Activated T-helper 1 cell treated with anti-CD3 and anti-CD28 coated beads, Interleukin-2, amount 50 U/mL, for 16 hours (primary cell): ENCODE measurements at places on chromosomes 6 and 20.

DNA sequence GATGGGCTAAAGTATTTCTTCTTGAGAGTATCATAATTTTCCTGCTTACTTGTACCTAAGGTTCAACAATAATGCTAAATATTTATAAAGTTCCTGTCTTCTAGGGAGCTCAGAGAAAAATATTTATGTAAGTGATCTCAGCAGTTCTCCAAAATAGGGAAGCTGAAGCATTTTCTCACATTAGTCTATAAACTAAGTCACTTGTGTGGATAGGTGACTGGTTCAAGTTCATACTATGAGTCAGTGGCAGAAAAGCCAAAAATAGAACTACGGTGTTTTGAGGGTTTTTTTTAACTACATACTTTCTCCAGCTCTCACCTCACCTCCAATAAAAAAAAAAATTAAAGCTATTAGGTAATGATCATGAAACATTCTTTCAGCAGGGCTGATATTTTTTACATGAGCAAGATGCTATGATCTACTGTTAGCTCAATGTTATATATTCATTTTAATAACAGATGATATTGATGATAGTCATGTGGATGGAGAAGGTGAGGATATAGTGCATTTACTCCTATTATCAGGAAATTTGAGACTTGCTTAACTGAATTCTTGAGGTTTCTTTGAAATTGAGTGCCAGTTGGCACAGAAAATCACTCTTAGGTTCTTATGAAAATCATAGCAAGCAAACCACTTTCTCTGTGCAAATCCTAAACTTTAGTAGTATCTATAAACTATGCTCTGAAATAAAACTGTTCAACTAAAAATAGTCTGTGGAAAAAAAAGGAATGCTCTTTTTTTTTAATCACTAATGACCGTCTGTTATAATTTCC is 4.1 kb upstream of the MOXD1 start:
- no peak for DNase-seq

DNA sequence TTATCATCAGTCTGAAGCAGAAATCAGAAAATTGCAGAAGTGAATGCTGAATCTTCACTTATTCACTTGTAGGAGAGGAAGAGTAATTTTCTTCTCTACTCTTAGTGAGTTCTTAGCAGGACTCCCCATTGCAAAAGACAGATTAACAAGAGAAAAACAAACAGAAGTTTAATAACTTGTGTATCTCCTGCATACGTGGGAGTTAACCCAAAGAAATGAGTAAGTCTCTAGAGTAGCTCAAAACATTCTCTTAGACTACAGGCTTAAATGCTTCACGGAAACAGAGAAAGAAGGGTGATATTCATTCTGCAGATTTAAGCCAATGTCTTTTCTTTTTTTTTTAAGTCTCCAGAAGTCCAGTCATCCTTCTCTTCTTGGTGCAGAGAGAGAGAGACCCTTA is 97.9 kb upstream of the TMEM181 start:
- no peak for DNase-seq

GRCh38 chr6:170026751-170027646 is 263.9 kb downstream of the DLL1 start:
- DNase-seq: no peak

DNA sequence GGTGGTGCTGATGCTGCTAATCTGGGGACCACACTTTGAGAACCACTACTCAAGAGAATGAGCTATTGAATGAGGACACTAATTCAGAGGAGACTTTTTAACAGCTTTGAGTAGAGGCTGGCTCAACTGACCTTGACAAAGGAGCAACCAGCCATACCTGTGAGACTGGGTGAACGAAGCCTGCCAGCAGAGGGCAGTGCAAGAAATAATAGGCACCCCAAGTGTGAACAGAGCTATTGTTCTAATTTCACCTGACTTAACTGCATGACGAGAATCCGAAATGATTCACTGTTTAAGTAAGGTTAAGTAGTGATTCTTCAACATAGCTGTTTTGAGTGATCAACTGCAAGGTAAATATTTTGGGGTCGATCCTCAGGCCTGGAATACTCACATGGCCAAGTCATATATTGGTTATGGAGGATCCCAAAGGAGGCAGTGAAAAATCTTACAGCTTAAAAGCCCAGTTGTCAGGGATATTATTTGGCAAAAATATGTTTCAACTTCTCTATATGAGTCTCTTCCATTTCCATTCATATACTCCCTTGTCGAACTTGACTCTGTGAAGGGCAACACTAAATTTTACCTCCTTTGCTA is 550.5 kb upstream of the MARCKS start:
- no peak for DNase-seq

DNA sequence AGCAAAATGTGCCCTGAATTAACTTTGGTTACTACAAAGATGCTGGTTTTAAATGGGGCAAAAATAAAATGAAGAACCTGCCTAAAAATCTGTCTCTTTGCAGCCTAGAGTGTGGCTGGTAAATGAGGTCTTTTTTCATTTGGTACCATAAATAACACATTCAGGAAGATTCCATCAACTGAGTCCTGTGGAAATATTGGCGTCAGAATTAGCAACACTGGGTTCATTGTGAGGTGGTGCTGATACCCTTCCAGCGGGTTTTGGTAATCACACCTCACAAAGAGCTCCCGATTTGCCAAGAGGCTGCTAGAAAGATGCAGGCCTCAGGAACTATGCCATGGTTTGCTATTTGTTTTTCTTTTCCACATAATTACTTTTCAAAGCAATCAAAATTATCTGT is 55.3 kb downstream of the FAM50B start:
- DNase-seq: no peak

DNA sequence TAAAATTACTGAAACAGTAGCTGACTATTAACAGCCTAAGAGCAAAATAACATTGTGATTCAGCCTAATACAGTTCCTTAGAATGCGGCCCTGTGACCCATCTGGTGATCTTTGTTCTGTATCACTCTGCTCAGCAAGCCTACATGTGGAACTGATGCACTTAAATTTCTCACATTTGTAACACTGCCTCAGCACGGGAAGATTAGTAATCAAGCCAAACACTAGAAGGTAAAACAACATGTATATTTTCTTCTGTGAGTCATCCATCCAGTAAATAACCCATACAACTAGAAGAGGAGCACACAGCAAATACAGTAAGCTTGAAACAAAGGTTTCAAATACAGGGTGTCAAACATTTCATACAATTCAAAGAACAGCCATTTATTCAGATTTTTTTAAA is 189.7 kb upstream of the NOX3 start:
- DNase-seq: no peak

- no peak for DNase-seq
These were observed 49.3 kb downstream of the RPF2 start for GRCh38 chr6:111031151-111031550.

- DNase-seq: no peak
These were observed 107.3 kb downstream of the EPB41L2 start for GRCh38 chr6:130955755-130956154.

DNA sequence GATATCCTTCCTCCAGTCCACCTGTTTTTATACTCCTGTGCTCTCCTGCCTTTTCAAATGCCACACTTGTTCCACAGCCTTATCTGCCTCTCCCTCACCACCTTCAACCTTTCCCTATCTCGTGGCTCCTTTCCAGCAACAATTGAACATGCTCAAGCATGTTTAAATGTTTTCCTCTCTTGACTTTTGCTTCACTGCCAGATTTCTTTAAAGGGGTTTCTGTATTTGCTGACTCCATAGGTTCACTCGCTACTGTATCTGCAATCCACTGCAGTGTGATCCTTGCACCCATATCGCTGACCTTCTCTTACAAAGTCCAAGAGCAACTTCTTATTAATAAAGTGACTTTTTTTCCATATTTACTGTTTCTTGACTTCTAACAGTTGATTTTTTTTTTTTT is 11.2 kb upstream of the GMNN start:
- DNase-seq: no peak

GRCh38 chr20:1185790-1186334 is 1.1 kb upstream of the TMEM74B start:
- no peak for DNase-seq

DNA sequence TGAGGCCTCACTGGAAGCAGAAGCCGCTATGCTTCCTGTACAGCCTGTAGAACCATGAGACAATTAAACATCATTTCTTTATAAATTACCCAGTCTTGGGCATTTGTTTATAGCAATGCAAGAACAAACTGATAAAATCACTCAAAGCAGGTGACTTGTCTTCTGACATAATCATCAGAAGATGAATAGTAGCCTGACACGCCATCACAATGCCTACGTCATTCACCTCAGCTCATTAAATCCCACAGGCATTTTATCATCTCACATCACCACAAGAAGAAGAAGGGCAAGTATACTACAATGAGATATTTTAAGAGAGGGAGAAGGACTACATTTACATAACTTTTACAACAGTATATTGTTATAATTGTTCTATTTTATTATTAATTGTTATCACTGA is 3.1 kb upstream of the CAP2 start:
- no peak for DNase-seq

DNA sequence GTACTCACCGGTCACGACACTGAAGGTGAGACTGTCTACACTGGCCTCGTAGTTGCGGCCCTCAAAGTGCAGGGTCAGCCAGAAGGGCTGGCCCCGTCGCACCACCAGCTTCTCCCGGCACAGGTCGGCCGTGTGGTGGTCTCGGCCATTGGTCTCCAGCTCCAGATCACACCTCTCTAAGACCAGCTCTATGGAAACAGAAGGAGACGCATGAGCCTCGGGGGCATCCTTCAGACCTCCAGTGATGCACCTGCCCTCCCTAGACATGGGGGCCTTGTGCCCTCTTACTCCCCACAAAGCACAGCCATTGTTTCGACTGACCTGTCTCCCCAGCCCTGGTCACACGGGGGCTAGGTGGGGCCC is 3.7 kb downstream of the TGM2 start:
- no peak for DNase-seq

GRCh38 chr6:144449218-144449617 is 164.1 kb downstream of the UTRN start:
- DNase-seq: no peak

GRCh38 chr6:113331021-113331420 is 526.1 kb upstream of the MARCKS start:
- DNase-seq: no peak

GRCh38 chr6:134585517-134585873 is 267.6 kb upstream of the SGK1 start:
- no peak for DNase-seq

DNA sequence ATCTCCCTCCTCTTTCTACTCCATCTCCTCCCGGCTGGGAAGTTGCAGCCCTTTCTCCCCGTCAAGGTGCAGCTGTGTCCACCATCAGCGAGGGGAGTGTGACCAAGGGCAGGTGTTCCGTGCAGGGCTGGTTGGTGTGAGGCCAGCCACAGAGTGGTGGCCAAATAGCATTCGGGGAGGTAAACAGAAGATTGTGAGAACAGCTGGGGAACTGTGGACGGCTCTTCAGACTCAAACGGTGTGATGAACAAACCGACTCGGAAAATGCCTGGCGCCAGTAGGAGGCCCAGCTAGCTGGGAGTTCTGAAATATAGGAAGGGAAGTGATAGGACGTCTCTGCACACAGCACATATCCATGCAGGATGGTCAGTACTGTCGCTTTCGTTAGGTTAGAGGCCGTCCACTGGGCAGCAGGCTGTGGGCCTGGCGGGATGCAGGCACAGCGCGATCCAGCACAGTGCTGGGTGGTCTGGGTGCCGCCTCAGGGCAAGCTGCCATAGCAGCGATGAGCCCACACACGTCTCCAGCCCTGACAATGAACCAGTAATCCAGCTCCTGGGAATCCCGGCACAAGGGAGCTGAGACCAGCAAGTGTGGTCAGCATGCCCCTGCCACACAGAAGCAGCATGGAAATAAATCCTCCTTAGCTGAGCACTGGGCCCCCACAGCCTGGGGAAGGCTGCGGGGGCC is 258.1 kb downstream of the TAF4 start:
- no peak for DNase-seq

DNA sequence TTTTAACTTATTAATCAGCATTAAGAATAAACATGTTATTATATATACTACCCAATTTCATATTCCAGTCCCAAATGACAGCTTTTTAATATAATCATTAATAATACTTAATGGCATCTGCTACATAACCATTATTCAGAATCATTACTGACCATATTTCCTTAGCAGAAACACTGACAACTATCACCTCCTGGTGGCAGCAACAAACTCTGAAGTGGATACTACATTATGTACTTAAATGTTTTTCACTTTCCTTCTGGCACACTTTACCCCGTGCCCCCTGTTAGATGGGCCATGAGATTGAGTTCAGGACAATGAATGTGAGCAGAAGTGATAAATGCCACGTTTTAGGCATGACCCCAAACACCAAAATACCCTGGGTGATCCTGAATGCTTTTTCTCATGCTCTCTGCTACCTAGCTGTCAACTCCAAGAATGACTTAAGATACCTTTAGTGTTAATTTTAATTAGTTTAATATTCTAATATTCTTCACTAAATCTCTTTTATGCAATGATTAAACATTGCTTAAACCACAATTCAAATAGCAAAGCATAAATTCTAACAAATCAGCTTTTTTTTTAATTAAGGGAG is 77.1 kb downstream of the LMBRD1 start:
- DNase-seq: no peak

GRCh38 chr6:67009818-67010217 is 1302.8 kb upstream of the EYS start:
- no peak for DNase-seq

DNA sequence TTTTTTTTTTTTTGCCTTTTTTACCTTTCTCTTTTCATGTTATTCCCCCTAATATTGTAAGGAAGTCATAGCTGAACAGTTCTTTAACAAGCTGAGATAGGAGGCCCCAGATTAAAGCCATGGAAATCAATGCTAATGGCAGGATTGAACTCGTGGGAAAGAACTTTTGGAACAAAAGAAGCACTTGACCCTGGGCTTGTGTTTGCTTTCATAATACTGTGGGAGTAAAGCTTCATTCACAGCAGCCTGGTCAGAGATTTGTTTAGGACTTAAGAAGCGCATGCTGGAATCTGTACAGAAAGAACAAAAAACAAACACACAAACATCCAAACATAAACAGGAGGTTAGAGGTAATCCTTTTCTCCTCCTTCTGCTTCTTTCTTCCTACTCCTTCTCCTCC is 5.1 kb downstream of the HEY2 start:
- no peak for DNase-seq

DNA sequence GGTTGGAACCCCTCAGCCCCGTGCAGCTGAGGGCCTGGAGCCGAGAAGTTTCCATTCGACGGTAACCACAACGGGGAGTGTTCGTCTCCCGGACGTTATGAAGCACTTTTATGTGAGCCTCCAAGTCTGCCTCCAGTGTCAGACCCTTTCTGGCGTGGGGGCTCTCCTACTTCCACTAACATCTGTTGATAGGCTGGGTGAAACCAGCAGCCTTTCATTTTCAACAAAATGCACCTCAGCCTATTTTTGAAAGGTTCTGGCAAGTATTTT is 257.4 kb downstream of the THBS2 start:
- no peak for DNase-seq

- DNase-seq: no peak
These were observed 8.7 kb downstream of the DNAAF9 start for GRCh38 chr20:3398681-3399252.

- no peak for DNase-seq
These were observed 9.7 kb downstream of the NOL7 start for GRCh38 chr6:13624871-13625288.
